ENCODE measurements at places on chromosomes 5 and 9.

GRCh38 chr9:72506615-72507014 is 14.8 kb upstream of the TMC1 start:
- DNase-seq = no peak

DNA sequence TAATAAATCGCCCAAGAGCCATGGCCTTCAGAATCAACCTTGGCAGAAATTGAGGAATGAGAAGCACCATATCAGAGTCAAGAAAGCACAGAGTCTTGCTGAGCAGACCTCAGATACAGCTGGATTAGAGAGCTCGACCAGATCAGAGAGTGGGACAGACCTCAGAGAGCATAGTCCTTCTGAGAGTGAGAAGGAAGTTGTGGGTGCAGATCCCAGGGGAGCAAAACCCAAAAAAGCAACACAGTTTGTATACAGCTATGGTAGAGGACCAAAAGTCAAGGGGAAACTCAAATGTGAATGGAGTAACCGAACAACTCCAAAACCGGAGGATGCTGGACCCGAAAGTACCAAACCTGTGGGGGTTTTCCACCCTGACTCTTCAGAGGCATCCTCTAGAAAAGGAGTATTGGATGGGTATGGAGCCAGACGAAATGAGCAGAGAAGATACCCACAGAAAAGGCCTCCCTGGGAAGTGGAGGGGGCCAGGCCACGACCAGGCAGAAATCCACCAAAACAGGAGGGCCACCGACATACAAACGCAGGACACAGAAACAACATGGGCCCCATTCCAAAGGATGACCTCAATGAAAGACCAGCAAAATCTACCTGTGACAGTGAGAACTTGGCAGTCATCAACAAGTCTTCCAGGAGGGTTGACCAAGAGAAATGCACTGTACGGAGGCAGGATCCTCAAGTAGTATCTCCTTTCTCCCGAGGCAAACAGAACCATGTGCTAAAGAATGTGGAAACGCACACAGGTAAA is 4.5 kb downstream of the NFX1 start:
- DNase-seq = no peak

DNA sequence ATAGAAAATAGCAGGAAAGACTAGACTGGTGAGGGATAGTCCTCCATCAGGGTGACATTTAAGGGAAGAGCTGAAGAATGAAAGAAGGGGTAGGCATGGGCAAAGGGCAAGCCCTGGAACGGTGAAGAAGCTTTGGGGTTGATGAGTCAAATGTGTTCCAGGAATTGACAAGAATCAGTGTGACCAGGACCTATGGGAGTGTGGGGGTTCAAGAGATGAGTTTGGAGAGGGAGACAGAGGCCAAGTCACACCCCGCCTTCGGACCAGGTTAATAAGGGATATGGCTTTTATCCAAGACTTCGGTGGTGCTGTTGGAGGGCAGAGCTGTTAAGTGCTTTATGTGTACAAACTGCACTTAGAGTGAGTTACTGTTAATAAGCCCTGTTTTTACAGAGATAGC is 920 bp downstream of the PMPCA start:
- DNase-seq = no peak

- DNase-seq = no peak
Measured at GRCh38 chr5:179166171-179166885, 106.2 kb downstream of the ZNF354C start.

DNA sequence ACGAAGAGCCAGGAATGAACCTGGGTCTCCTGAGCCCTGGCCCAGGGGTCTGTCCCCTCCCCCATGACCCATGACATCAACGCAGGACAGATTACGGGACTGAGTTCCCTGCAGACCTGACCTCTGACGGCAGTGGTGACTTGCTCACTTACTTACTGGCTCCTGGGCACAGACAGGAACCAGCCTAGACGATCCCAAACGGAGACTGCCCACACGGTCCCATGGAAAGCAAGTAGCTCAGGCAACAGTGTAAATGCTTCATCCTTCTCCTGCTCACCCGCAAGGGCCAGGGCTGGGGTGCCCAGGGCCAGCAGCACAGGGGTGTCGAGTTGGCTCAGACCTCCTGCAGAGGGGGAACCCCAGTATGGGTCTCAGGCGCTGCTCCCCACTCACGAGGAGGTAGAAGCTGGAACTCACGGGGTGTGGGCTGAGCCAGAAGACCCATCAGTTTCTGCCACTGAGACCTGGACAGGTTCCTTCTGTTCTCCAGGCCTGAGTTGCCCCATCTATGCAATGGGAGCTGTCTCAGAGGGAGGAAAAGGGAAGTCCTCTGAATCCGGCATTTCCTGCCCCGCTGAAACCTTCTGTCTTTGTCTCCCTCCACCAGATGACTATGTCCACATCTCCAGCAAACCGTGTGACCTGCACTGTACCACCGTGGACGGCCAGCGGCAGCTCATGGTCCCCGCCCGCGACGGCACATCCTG is 5.6 kb downstream of the ADAMTSL2 start:
- no peak for DNase-seq

GRCh38 chr5:178557416-178557815 is 32.8 kb downstream of the COL23A1 start:
- DNase-seq = no peak

- DNase-seq = no peak
Measured at GRCh38 chr9:135079018-135079417, 8.4 kb upstream of the OLFM1 start.

GRCh38 chr5:179464631-179465030 is 85.7 kb upstream of the RUFY1 start:
- DNase-seq = no peak

DNA sequence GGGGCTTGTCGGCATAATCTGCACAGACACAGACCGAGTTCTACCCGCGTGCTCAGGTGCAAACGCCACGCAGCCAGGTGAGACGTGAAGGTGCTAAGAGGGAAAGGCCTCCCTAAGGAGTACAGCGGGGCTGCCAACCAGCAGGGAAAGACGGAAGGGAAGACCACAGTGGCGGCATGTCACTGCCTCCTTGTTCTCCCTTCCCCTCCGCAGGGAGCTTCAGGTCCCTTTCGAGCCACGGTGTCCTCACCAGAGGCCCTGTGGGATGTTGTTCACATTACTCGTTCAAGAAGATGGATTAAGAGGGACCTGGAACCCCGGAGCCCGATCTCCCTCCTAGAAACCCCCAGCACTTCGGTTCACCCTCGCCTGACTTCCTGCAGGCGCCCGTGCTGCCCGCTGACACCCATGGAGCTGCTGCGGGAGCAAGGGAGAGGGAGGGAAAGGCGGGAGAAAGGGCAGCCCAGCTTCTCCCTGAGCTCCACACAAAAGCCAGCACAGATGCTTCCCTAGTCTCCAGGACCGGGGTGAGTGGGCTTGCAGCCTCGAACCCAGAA is 686 bp downstream of the BRD9 start:
- peak; percentile 27 for DNase-seq

DNA sequence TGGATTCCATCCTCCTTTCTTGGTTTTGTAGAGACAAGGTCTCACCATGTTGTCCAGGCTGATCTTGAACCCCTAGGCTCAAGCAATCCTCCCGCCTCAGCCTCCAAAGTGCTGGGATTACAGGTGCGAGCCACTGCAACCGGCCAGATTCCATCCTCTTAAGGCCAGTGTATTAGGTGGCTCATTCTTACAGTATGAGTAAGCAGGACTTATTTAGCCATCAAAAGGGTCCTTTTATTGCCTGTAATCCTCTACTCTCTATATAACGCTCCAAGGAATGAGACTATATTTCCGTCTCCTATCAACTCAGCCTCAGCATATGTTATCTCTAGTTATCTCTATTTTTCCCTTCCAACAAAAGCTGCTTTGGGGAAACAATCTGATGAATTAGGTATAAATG is 3.0 kb upstream of the ERBIN start:
- DNase-seq = peak; percentile 52

GRCh38 chr5:59474324-59474723 is 419.2 kb downstream of the PDE4D start:
- peak; percentile 39 for DNase-seq

- peak; percentile 35 for DNase-seq
Measured at GRCh38 chr9:105308461-105309341, 64.2 kb downstream of the SLC44A1 start.

GRCh38 chr5:154162539-154163151 is 27.9 kb upstream of the GALNT10 start:
- DNase-seq = no peak

DNA sequence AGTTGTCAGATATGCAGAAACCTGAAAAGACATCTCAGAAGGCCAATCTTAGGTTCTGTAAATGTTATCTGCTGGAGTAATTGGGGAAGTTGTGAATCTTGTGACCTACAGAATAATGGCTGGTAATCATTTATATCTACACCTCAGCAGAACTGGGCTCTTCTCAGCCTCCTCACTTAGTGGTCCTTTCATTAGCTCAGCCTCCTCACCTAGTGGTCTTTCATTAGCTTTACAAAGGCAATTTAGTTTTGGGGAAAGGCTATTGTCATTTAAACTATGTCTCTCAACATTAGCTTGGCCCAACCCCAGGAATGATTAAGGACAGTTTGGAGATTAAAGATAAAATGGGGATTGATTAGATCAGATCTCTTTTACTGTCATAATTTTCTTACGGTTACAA is 284.2 kb upstream of the SGCD start:
- DNase-seq = no peak

DNA sequence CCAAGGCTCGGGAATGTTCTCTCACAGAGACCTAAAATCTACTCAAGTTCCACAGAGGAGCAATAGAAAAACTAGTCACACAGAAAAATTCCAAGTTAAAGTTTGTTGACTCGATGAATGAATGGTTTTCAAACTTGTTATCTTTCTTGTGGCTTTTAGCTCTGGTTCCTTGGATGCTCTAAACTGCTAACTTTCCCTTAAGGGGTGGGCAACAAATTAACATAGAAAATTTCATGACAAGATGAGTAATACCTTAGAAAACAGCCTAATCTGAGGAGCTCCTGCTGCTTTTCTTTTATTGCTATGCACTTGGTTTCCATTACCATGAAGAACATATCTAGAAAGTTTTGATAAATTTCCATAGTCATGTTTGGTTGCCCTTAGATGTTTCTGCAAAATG is 100.2 kb upstream of the CCDC112 start:
- no peak for DNase-seq

GRCh38 chr9:129781131-129781530 is 21.9 kb upstream of the TOR1B start:
- no peak for DNase-seq

GRCh38 chr5:87770601-87771121 is 357.9 kb upstream of the CCNH start:
- DNase-seq = no peak

- no peak for DNase-seq
Measured at GRCh38 chr9:123487944-123488548, 132.0 kb downstream of the CRB2 start.

DNA sequence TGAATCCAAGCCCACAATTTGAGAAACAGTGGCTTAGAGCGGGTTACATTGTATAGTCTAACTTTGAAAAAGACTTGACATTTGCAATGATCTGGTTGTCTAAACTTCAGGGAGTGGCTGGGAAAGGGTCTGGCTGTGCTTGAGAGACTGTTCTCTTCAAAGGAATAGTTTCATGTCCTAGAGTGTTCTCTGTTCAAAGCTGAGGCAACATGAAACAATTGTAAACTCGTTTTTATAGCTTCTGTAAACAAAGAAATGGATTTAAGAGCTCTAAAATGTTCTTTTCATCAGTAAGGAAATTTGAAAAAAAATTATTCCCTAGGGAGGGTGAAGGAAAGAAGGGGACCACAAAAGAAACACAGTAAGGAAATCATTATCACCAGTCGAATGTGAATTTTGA is 41.6 kb downstream of the FOCAD start:
- DNase-seq = no peak

- no peak for DNase-seq
Measured at GRCh38 chr9:89884356-89885083, 279.7 kb downstream of the GADD45G start.

GRCh38 chr9:114852050-114852594 is 46.3 kb upstream of the TNFSF15 start:
- DNase-seq = no peak

- DNase-seq = no peak
Measured at GRCh38 chr5:174777111-174777510, 52.7 kb downstream of the MSX2 start.

GRCh38 chr5:66680221-66680620 is 84.0 kb downstream of the MAST4 start:
- no peak for DNase-seq
